ENCODE measurements at places on chromosomes 5 and 9. TPM values are rescaled to one million over a fixed set of nuclear protein-coding genes. Genes with fewer than 3 reads are reported as not detected.

GRCh38 chr9:122948313-122948712 is 7.5 kb downstream of the RABGAP1 start:
- DNase-seq = no peak

GRCh38 chr5:39224196-39224761 is 4.9 kb upstream of the FYB1 start:
- peak; percentile 74 for DNase-seq

DNA sequence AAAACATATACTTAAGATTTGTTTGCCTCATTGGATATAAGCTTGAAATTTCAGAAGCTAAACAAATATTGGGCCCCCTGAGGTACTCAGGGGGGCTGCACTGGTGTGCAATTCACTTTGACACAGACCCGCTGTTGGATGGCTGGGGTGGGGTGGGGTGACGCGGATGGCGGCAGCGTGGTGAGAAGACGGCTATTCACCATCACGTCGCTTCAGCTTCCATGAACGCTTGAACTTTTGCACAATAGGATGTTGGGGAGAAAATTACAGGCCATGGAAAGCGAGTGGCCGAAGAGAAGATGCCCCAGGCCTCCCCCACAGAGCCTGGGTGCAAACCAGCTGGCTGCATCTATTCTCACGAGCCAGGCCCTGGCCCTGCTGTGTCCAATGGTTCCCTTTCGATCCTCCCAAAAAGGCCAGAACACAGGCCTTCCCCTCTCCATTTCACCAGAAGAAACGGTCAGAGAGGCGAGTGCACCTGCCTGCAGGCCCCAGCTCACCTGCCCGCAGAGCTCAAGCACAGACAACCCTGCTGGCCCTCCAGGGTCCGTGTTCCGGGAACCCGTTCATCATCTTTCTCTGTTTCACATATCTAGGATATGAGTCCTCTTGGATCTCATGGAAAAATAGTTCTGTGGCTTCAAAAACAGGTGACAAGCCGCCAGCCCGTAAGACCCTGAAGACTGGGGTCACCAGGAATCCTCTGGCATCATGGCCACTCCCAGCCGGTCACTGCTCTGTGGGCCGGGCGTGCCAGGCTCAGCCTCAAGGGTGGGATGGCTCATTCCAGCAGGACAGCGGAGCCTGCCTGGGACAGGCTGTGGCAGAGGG is 46.8 kb upstream of the SARDH start:
- DNase-seq = no peak

DNA sequence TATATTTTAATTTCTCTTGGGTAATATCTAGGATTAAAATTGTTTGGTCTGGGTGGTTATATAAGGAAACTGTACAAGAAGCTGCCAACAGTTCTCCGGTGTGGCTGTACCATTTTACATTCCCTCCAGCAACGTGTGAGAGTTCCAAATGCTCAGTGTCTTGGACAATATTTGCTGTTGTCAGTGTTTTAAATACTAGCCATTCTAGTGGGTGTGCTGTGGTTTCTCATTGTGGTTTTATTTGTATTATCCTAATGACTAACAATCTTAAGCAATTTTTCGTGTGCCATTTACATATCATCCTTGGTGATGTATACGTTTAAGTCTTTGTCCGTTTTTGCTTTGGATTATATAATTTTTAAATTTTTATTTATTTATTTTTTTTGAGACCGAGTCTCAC is 34.0 kb downstream of the TNFSF15 start:
- peak; percentile 54 for DNase-seq

GRCh38 chr5:124948754-124949275 is 202.4 kb upstream of the ZNF608 start:
- DNase-seq = no peak

The CA9 gene
- total RNA-seq = not detected
